ENCODE measurements at places on chromosomes 12 and 14.

- no peak for DNase-seq
These were observed 40.2 kb downstream of the RASSF9 start for GRCh38 chr12:85796001-85796400.

DNA sequence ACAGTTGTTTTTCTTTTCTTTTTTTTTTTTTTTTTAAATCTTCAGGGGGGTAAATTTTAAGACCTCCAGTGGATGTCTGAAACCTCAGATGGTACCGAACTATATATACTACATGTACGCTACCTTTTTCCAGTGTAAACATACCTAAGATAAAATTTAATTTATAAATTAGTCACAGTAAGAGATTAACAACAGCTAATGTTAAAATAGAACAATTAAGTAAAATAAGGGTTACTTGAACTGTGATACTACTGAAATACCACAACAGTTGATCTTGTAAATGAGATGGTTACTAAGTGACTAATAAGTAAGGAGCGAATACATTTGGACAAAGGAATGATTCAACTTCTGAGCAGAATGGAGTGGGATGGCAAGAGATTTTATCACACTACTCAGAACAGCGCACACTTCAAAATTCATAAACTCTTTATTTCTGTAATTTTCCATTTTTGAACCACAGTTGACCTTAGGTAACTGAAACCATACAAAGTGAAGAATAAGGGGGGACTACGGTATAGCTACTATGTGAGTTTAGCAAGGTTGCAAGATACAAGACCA lies 80.5 kb upstream of the PCED1B start:
- DNase-seq = no peak

DNA sequence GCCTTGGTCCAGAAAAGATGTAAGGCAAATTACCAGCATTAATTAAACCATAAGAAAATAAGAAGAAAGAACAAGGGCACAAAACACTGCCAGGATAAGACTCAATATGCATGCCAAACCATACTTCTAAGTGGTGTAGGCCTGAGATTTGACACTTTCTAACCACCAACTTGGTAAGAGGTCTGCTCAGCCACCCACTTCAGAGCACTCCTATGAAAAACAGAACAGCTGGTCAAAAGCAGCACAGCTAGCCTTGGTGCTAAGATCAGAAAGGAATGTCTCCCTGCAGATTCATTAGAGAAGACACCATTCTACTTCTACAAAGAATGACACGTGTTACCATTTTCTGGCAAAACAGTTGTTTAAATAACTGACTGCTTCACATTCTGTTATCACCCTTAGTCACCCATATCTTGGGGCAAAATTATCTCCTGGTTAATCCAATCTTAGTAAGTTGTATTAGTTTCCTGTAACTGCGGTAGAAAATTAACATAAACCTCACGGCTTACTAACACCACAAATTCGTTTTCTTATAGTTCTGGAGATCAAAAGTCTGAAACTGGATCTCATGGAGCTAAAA lies 13.2 kb downstream of the RPS6KA5 start:
- no peak for DNase-seq

- no peak for DNase-seq
These were observed 31.5 kb upstream of the LMNTD1 start for GRCh38 chr12:25584596-25584995.

Data from activated T-helper 9 cell treated with anti-CD3 and anti-CD28 coated beads, Interleukin-2, amount 50 U/mL, for 16 hours (primary cell).